ENCODE measurements at places on chromosomes 12 and 14. TPM values are rescaled to one million over a fixed set of nuclear protein-coding genes. Genes with fewer than 3 reads are reported as not detected.

GRCh38 chr14:54169254-54169924 is 212.8 kb upstream of the BMP4 start:
- H3K4me3 ChIP-seq = no peak overlapping the region
- no peaks in the 10 kb centered on the region for H3K36me3 ChIP-seq
- no peaks in the 10 kb centered on the region for H3K27me3 ChIP-seq
- H3K27ac ChIP-seq = no peak overlapping the region

DNA sequence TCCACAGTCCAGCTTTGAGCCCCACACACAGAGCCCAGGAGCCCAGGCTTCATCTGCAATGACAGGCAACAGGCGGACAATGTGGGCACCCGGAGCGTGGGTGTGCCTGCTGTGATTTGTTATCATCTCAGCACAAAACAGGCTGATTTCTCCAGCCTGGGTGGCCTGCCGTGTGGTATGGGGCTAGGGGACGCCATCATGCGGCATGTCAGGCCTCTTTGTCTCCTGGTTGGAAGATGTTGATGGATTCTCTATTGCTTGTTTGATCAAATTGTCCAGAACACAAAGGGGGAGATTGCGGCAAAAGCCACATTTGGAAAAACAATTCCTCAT is 147.1 kb downstream of the KIF26A start:
- no peaks in the 10 kb centered on the region for H3K4me1 ChIP-seq
- H3K27ac ChIP-seq = no peak overlapping the region
- no peak overlapping the region for H3K4me3 ChIP-seq
- H3K36me3 ChIP-seq = no peaks in the 10 kb centered on the region
- DNase-seq = no peak
- peaks cover 5% of the 10 kb centered on the region for H3K27me3 ChIP-seq

The TMEM119 gene
- total RNA-seq = not detected

The TPI1 gene
- total RNA-seq = 181 TPM
